Fibroblast of the aortic adventitia (primary cell): ENCODE measurements at places on chromosomes 12 and 14. TPM values are rescaled to one million over a fixed set of nuclear protein-coding genes. Genes with fewer than 3 reads are reported as not detected.

RHOJ gene
- total RNA-seq: 7.4 and 13.5 TPM in 2 replicates

ISCA2 gene
- total RNA-seq: 3.1 and 12.9 TPM in 2 replicates

SLC22A17 gene
- total RNA-seq: 9.6 and 13.4 TPM in 2 replicates

CLEC4C gene
- not detected in 2 replicates for total RNA-seq

AKAP3 gene
- 0.81 and 4.9 TPM in 2 replicates for total RNA-seq

SPTSSA gene
- total RNA-seq: 5.1 and 21.1 TPM in 2 replicates

TAC3 gene
- total RNA-seq: not detected in 2 replicates

TAS2R13 gene
- 2.8 and 7.4 TPM in 2 replicates for total RNA-seq

APOLD1 gene
- total RNA-seq: 3.6 and 9.2 TPM in 2 replicates

DIO3 gene
- total RNA-seq: not detected in 2 replicates

ABHD4 gene
- 24.3 and 48.6 TPM in 2 replicates for total RNA-seq

CAPZA3 gene
- not detected in 2 replicates for total RNA-seq

KLRD1 gene
- total RNA-seq: 0.16 and 0.45 TPM in 2 replicates

FOXM1 gene
- 1.4 and 19.3 TPM in 2 replicates for total RNA-seq

COCH gene
- 0.36 TPM in 1 of 2 replicates, not detected in the other for total RNA-seq

CEBPE gene
- not detected in 2 replicates for total RNA-seq

DEGS2 gene
- total RNA-seq: 0.16 TPM in 1 of 2 replicates, not detected in the other

NKX2-1 gene
- total RNA-seq: not detected in 2 replicates

SLC17A8 gene
- not detected in 2 replicates for total RNA-seq

LRRC9 gene
- not detected in 2 replicates for total RNA-seq

CELA1 gene
- total RNA-seq: 0.25 TPM in 1 of 2 replicates, not detected in the other

CMKLR1 gene
- total RNA-seq: 0.54 TPM in 1 of 2 replicates, not detected in the other

HOTAIR gene
- total RNA-seq: not detected in 2 replicates

RECQL gene
- total RNA-seq: 54.1 and 114 TPM in 2 replicates

NTN4 gene
- 8.7 and 71.8 TPM in 2 replicates for total RNA-seq

TMED10 gene
- total RNA-seq: 143 and 373 TPM in 2 replicates

RIN3 gene
- 5.7 and 7.2 TPM in 2 replicates for total RNA-seq

LBHD2 gene
- total RNA-seq: not detected in 2 replicates

SYNDIG1L gene
- total RNA-seq: not detected in 2 replicates

KRT3 gene
- total RNA-seq: not detected in 2 replicates

RITA1 gene
- total RNA-seq: 13.5 and 16.3 TPM in 2 replicates

SYCP3 gene
- total RNA-seq: 0.18 and 0.82 TPM in 2 replicates

OVCH1 gene
- total RNA-seq: 0.08 and 0.27 TPM in 2 replicates

P2RX7 gene
- total RNA-seq: 0.18 and 9.1 TPM in 2 replicates
